ENCODE measurements at places on chromosomes 12 and 14. TPM values are rescaled to one million over a fixed set of nuclear protein-coding genes. Genes with fewer than 3 reads are reported as not detected.

DNA sequence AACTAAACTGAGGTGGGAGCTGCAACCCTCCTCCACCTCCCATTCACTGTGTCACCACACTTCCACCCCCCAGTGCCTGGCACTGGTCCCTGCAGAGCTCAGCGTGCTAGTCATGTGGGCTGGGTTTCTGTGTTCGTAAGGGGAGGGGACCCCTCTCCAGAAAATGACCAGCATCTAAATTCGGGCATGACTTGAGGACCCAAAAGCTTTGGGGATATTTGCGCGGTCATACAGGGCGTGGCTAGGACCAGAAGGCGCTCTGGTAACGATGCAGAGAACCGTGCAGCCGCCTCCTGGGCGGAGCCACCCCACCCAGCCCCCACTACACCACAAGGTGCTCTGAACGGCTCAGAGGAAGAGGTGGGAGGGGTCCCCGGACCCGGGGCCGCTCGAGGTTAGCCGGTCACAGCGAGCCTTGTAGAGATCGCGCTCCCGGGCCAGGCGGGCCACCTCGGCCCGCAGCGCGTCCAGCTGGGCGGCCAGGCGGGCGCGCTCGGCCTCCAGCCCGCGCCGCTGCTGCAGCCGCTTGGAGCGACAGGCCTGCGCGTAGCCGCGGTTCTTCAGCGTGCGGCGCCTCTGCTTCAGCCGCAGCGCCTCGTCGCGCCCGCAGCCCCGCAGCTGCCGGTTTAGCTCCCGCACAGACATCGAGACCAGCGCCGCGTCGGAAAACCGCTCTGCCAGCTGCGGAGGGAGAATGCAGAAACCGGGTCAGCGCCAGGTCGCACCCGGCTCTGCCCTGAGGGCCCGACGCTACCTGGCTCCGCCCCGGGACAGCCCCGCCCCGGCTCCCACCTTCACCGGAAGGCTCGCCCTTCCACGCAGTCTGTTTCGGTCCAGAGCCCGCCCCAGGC, 9.8 kb downstream of the CPNE6 start:
- H3K27me3 ChIP-seq, result peaks cover 29% of the 10 kb centered on the region
- peak; percentile 87 for DNase-seq
- H3K36me3 ChIP-seq, result peaks cover 4% of the 10 kb centered on the region
- H3K27ac ChIP-seq, result peak overlapping the region; percentile 100

GRCh38 chr12:90690120-90690519, 264.9 kb downstream of the CCER1 start:
- no peaks in the 10 kb centered on the region for H3K36me3 ChIP-seq
- no peak overlapping the region for H3K4me3 ChIP-seq
- peaks cover 2% of the 10 kb centered on the region for H3K27me3 ChIP-seq
- no peaks in the 10 kb centered on the region for H3K4me1 ChIP-seq
- H3K27ac ChIP-seq, result no peak overlapping the region

Gene FOXM1
- 12.7 TPM for total RNA-seq

Gene EIF2B2
- 39.6 TPM for total RNA-seq

- DNase-seq, result no peak
- H3K27me3 ChIP-seq, result peaks cover 2% of the 10 kb centered on the region
- no peak overlapping the region for H3K4me3 ChIP-seq
These were observed 30.3 kb downstream of the PPP2R5E start for GRCh38 chr14:63512861-63513260.

DNA sequence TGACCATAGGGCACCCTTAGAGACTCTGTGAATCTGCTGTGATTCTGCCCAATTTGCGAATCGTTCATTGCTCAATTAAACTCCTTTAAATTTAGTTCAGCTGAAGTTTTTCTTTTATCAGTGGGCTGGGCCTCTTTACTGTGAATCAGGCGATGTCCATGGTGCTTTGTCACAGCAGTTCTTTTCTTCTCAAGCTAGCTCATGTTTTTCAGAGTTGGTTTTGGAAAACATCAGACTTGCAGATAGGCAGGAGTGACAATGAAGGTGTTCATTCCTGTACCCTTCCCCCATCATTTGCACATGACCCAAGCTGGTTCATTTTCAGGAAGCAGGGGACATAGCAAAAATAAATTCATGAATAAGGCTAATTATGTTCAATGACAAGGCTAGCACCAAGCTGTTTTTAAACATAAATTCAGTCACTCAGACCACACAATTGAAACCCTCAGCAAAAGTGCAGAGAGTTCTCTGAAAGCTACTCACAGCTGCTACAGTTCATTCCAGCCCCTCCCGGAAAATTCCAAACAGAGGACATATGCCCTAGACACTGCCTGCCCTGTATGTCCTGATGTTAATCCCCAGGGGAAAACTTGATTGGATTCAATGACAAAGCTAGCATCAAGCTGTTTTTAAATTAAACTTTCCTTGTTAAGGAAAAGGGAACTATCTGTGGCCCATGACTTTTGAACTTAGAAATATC, 383.3 kb downstream of the C12orf75 start:
- H3K36me3 ChIP-seq, result no peaks in the 10 kb centered on the region
- peaks cover 1% of the 10 kb centered on the region for H3K27me3 ChIP-seq
- DNase-seq, result no peak
- no peak overlapping the region for H3K4me3 ChIP-seq
- peaks cover 13% of the 10 kb centered on the region for H3K4me1 ChIP-seq

Gene PLCZ1
- not detected for total RNA-seq

- H3K27ac ChIP-seq, result no peak overlapping the region
- H3K4me3 ChIP-seq, result no peak overlapping the region
- no peak for DNase-seq
- H3K4me1 ChIP-seq, result no peaks in the 10 kb centered on the region
These were observed 10.4 kb upstream of the TMEM260 start for GRCh38 chr14:56569174-56569573.

DNA sequence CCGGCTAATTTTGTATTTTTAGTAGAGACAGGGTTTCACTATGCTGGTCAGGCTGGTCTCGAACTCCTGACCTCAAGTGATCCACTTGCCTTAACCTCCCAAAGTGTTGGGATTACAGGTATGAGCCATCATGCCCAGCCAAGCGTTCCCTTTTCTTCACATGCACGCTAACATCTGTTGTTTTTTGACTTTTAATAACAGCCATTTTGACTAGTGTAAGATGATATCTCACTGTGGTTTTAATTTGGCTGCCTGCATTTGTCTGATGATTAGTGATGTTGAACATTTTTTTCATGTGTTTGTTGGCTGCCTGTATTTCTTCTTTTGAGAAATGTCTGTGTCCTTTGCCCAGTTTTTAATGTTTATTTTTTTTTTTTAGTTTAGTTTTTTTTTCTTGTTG, 10.2 kb upstream of the YARS2 start:
- no peaks in the 10 kb centered on the region for H3K27me3 ChIP-seq
- no peak for DNase-seq

DNA sequence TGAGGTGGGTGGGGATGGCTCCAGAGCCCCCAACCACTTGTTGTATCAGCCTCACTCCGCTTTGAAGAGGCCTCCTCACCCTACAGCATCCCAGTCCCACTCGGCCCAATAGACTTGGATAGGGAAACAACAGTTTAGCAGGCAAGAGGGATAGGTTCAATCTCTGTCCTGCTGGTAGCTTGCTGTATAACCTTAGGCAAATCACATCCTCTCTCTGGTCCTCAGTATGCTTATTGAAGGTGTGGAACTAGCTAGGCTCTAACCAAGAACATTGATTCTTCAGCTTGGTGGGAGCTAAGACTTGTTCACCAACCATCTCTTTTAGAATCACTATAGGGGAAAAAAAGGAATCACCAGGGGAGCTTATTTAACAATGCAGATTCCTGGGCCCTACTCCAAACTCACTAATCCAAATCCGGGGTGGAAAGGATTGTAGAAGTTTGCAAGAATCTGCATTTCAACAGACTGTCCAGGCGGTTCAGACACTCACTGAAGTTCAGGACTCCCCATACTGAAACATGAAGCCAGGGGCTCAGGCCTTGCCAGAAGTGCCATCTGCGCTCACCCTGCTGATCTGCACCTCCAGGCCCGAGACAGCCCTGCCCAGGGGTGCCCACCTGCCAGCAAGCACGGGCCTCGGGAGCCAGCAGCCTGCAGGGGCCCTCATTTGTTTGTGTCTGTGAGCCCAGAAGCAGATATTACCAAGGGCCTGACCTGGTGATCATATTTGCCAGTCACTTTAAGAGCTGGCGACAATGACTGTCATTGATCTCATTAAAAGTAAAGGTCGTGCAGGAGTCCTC, 113.0 kb downstream of the ADCK1 start:
- DNase-seq, result no peak
- H3K4me3 ChIP-seq, result no peak overlapping the region
- H3K4me1 ChIP-seq, result no peaks in the 10 kb centered on the region
- no peaks in the 10 kb centered on the region for H3K36me3 ChIP-seq
- no peak overlapping the region for H3K27ac ChIP-seq
- peaks cover 9% of the 10 kb centered on the region for H3K27me3 ChIP-seq

- peak overlapping the region; percentile 33 for H3K27ac ChIP-seq
- H3K27me3 ChIP-seq, result no peaks in the 10 kb centered on the region
- DNase-seq, result no peak
These were observed 20.5 kb upstream of the DUSP6 start for GRCh38 chr12:89372584-89373370.

DNA sequence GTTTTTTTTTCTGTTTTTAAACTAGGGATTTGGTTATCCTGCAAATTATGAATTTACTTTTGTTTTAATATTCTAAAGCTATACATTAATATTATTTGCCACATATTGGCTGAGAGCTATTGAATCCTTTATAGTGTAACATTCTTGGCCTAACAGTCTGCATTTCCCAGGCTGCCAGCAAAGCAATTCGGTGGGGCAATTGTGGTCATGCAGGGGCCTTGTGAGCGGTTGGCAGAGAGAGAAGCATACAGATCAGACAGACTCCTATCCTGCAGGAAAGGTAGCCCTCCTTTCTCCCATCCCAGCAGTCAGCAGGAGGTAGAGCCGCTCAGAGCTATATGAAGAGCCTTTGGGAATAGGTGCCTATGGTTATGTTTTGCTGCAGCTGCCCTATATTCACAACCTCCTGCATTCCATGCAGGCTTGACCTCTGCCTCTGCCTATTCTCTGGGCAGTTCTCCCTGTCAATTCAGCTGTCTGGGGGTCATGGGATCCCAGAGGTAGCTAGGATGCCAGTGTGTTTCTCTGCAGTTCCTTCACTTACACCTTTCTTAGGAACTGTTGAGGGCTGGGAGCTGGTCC, 144.7 kb downstream of the GPHN start:
- no peak overlapping the region for H3K4me3 ChIP-seq
- peaks cover 2% of the 10 kb centered on the region for H3K36me3 ChIP-seq
- DNase-seq, result no peak
- H3K4me1 ChIP-seq, result peaks cover 7% of the 10 kb centered on the region
- no peak overlapping the region for H3K27ac ChIP-seq
- H3K27me3 ChIP-seq, result no peaks in the 10 kb centered on the region

DNA sequence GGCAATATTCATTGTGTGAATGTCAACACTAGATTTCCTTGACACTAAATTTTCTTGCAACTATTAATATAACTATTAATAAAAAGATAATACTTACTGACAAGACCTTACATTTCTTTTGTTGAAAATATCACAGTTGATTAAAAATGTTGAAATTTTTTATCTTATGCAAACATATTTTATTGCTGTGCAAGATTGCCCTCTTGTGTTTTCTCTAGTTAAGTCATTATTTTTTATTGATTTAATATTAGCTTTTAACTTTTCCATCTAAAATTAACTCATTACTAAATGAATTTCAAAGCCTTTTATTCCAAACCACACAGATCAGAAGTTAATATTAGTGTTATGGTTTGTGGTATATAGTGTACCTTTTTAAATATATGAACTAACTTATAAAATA, 11.7 kb upstream of the NAA30 start:
- H3K4me1 ChIP-seq, result peaks cover 5% of the 10 kb centered on the region
- H3K27ac ChIP-seq, result no peak overlapping the region
- no peaks in the 10 kb centered on the region for H3K27me3 ChIP-seq
- no peaks in the 10 kb centered on the region for H3K36me3 ChIP-seq
- H3K4me3 ChIP-seq, result no peak overlapping the region

- no peaks in the 10 kb centered on the region for H3K4me1 ChIP-seq
- peaks cover 6% of the 10 kb centered on the region for H3K36me3 ChIP-seq
- peak; percentile 73 for DNase-seq
- H3K27ac ChIP-seq, result peak overlapping the region; percentile 95
These were observed 815 bp downstream of the C1RL start for GRCh38 chr12:7108003-7108795.

Gene USP44
- total RNA-seq, result 2.7 TPM

GRCh38 chr14:70013271-70013873, 134.2 kb downstream of the SMOC1 start:
- H3K27me3 ChIP-seq, result peaks cover 2% of the 10 kb centered on the region
- H3K4me1 ChIP-seq, result no peaks in the 10 kb centered on the region
- H3K4me3 ChIP-seq, result no peak overlapping the region

Gene OR10A7
- total RNA-seq, result 0.47 TPM

Gene PAPLN
- 2.8 TPM for total RNA-seq

DNA sequence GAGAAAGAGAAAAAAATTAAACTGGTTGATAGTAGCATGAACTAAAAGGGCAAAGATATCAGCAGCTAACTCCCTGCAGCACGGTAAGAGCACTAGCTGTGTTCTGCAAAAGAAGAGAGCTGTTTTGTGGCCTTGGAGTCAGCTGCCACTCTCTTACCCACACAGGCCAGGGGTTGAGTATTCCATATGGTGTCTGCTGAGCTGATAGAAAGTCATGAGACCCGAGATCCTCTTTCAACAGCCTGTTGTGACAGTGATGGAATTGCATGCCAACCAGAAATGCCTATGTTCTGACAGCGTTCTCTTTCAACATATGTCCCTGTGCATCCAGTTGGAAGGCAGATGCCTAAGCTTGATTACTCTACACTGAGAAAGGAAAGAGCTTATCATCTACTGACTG, 39.9 kb downstream of the TMTC1 start:
- H3K27ac ChIP-seq, result no peak overlapping the region
- H3K4me1 ChIP-seq, result peaks cover 16% of the 10 kb centered on the region
- H3K4me3 ChIP-seq, result no peak overlapping the region
- peaks cover 4% of the 10 kb centered on the region for H3K36me3 ChIP-seq
- DNase-seq, result no peak

Gene CCDC60
- total RNA-seq, result 3.8 TPM

- peaks cover 10% of the 10 kb centered on the region for H3K4me1 ChIP-seq
- no peak overlapping the region for H3K27ac ChIP-seq
These were observed 23.7 kb downstream of the CDC42BPB start for GRCh38 chr14:103033681-103034096.

Gene MANSC1
- total RNA-seq, result 2.0 TPM

DNA sequence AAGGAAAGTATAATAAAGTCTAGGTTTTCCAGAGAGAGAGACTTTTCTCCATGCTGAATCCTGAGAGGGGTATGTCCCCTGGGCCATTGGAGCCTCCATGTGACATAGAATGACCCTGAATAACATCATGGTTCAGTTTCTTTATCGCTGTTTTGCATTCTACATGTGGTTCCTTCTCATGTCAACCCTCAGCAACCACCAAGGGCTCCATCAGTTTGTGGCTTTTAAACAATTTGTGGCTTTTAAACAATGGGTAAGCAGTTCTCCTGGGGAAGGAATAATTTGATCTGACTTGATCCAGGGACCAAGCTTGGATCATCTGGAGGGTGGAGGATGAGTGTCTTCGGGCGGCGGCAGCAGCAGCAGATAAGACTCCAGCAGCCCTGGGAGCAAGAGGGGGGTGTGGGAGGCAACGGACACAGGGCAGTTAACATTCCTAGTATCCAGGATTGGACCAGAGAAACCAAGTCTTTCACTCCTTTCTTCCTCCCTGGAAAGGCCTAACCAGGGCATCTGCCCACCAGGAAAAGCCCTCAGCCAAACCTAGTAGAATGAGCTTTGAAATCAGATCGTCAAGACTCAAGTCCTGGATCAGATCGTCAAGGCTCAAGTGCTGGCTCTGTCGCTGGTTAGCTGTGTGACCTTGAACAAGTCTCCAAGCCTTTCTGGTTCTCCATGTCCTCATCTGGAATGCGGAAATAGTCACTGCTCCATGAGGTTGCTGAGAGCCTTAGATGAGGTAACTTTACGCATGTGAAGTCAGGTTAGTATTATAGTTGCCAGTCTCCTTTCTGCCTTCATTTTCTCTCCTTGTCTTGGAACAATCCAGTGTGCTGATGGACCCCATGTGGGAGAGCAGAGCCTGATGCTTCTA, 27.8 kb upstream of the FAM222A start:
- peaks cover 2% of the 10 kb centered on the region for H3K4me1 ChIP-seq
- H3K4me3 ChIP-seq, result no peak overlapping the region
- H3K27me3 ChIP-seq, result peaks cover 4% of the 10 kb centered on the region
- no peak for DNase-seq

Gene LMNTD1
- 1.1 TPM for total RNA-seq
